SK-N-SH (cell line): ENCODE measurements at places on chromosomes 6 and 20.

- DNase-seq, result peak; percentile 10
Measured at GRCh38 chr6:33211666-33212422, 3.5 kb downstream of the RING1 start.

DNA sequence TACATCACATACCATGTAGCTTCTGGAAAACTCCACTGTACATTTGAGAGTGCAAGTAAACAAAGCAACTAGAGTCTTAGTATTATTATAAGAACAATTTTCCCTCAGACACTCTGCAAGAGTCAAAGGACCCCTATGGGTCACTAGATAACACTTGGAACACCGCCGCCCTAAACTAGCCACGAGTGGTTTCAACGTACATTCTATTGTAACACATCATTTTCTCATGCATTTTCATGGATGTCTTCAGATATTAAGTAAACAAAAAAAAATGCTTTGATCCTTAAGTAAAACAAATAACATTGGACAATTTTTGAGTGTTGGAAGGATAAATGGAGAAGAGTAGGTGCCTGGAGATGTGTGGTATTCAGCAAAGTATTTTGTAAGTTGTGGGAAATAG lies 3.2 kb upstream of the RNF146 start:
- DNase-seq, result no peak

- peak; percentile 50 for DNase-seq
Measured at GRCh38 chr20:47361057-47361915, 4.8 kb upstream of the ZMYND8 start.

DNA sequence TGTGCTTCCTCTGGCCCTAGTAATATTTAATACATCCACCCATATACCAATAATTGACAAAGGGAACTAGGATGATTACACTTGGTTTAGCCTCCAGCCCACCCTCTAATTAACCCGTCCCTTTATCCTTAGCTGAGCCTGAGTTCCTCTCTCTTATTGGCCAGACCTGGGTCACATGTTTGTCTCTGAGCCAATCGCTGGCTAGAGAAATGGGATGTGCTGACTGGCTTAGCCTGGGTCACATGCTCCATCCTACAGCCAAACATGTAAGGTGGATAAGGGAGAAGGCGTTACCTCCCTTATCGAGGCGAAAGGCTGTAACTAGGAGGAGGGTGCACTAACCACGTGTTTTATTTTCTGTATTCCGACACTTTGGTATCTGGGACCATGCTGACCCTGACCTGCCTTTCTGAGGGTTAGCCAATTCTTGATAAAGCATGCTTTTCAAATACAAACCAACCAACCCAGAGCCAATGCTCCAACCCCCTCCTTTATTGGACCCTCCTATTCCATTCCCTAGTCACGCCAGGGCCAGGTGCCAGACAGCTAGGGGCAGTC lies 262.7 kb downstream of the PREX1 start:
- no peak for DNase-seq

DNA sequence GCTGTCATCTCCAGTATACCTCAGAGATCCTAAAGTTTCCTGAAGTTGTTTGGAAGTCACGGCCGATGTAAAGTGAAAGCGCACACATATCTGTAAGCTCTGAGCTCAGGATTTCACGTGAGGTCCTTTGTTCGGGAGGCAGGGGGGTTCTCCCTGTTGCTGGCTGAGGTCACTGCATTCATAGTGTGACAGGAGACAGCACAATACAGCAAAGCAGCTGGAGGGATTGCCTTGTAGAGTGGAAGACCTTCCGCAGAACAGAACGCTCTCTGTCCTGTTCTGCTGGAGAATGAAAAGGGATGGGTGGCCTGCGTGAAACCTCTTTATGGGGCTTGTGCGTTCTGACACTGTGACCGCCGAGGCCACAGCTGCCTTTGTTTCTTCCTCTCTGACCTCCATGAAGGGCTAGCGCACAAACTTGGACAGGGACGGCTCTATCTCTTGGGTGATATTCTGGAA lies 13.4 kb upstream of the SERPINB1 start:
- DNase-seq, result no peak

DNA sequence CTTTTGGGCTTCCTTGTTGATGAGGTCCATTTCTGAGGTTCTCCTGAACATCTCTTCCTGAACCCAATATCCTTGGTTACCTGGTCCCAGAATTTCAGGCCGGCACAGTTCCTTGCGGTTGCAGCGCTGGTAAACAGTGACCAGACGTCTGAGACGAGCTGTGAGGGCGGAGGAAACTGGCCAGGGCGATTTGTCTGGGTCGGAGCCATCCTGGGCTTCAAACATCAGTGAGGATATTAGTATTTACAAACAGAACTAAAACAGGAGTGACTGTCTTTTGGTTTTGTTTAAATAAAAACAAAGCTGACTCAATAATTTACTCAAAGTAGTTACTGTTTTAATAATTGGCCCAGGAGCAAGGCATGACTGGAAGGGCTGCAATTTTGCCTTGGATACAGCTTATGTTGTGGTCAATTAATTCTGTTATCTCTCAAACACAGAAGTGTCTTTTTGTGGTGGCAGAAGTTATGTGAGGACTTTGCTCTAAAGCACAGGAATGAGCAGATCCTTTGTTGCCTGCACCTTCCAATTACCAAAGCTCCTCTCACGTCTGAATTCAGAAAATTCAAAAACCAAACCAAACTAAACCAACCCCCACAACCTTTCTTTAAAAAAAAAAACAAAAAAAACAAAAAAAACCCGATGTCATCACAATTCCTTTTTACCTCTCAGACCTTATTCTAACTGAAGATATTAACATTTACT lies 58.7 kb upstream of the EMILIN3 start:
- no peak for DNase-seq

DNA sequence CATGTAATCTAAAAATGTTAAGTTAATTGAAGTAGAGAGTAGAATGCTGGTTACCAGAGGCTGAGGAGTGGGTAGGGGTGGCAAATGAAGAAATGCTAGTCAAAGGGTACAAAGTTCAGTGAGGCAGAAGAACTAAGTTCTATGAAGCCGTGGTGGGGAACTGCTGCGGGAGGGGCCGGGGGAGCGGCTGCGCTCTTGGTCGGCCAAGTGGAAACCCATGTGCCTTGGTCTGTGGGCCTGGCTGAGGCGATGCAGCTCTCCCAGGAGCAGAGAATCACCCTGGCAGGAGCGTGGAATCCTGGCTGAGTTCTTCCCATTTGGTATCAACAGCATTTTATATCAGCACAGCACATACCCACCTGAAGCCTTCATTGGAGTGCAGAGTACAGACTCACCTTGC lies 22.3 kb downstream of the TTLL2 start:
- DNase-seq, result no peak

DNA sequence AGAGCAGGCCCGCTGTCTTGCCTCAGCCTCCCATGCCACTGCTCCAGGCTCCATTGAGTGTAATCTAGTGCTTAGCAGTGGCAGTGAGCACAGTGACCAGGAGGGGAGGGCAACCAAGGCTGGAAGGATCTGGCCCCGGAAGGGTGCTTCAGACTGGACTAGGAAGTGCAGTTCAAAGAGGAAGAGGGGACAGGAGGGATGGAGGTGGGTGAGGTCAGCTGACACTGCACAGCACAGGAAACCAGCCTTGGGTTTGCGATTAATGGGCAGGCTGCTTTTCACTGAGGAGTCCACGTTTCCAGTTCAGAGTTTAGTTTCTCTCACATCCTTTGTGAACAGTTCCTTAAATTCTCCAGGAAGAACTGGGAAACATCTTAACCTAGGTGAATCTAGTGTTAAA lies 46.9 kb downstream of the CDS2 start:
- DNase-seq, result no peak

- no peak for DNase-seq
Measured at GRCh38 chr6:105380634-105381033, 22.2 kb downstream of the PREP start.

DNA sequence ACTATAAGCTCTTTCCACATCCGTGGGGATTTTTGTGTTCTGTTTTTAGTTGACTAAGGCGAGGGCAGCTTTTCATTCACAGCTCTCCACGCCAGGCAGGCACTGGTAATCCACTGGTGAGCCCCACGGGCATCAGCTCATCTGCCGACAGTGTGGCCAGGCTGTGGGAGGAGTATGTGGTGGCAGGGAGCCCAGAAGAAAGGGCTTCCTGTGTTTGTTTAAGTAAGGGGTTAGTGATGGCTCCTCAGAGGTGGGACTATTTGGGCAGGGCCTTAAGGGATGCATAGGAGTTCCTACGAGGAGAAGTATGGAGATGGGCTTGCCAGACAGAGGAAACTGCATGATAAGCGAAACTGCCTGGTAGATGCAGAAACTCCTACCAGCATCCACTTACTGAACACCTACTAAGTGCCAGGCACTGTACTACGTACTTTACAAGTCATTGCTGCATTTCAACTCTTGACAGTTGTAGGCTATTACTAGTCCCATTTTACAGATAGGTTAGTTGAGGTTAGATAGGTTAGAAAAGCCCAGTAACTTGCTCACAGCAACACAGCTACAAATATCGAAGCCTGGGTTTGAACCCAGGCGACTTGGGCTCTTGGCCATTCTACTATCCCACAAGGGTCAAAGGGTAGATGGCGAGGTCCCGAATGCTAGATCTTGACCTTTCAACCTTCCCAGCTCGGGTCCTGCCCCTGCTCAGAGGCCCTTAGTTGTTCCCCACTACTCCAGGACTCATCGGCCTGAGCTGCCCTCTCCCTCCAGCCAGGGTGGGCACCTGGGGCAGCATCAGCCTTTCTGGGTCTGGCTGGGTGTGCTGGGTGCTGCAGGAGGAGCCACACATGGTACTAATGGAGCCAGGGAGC lies 55.1 kb downstream of the CEBPB start:
- DNase-seq, result no peak

- peak; percentile 58 for DNase-seq
Measured at GRCh38 chr6:104995989-104996617, 39.2 kb downstream of the LIN28B start.

GRCh38 chr6:38137608-38138265 lies 318.2 kb downstream of the ZFAND3 start:
- no peak for DNase-seq

GRCh38 chr6:100023798-100024197 lies 29.8 kb upstream of the MCHR2 start:
- DNase-seq, result no peak

GRCh38 chr6:83431545-83432155 lies 799 bp upstream of the ME1 start:
- DNase-seq, result no peak

- peak; percentile 50 for DNase-seq
Measured at GRCh38 chr6:111686249-111686931, 80.7 kb upstream of the TRAF3IP2 start.

GRCh38 chr6:105780146-105780860 lies 305.8 kb upstream of the PRDM1 start:
- no peak for DNase-seq

GRCh38 chr6:26199773-26200764 lies 112.8 kb downstream of the HFE start:
- no peak for DNase-seq

GRCh38 chr6:1123386-1124375 lies 188.2 kb upstream of the FOXQ1 start:
- no peak for DNase-seq

DNA sequence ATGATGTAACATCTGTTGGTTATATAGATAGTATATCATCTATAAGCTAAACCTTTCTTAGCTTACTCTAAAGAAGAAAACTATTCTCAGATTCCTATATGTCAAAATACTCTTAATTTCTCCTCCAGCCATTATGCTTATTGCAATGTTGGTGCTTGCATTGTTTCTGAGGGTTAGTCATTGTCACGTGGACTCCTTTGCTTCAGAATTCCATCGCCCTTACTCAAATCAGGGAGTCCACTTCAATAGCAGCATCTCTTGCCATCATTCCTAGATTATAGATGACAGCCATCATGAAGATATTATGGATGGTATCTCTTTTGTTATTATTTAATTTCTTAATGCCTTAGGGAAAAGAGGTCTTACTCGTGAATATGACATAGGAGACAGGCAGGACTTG lies 776.1 kb downstream of the TENT5A start:
- no peak for DNase-seq

GRCh38 chr6:19327241-19327640 lies 509.9 kb upstream of the ID4 start:
- DNase-seq, result no peak

GRCh38 chr6:152697634-152698033 lies at the start of gene MYCT1:
MYCT1 (plus strand) TSS chr6:152697897; CDS start chr6:152697903, 6 bp downstream.
- no peak for DNase-seq
